ENCODE measurements at places on chromosomes 1 and 21.

DNA sequence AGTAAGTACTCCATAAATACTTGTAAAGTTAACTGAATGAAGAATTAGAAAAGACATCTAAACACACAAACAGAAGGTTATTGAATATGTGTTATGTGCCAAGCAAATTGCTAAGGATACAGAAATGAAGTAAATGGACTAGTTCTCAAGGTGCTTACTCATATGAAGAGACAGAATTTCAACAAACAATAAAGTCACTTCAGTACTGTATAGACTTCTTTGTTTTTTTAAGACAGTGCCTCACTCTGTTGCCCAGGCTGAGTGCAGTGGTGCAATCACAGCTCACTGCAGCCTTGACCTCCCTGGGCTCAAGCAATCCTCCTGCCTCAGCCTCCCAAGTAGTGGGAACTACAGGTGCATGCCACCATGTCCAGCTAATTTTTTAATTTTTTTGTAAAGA is 57.3 kb downstream of the SERBP1 start:
- no peak for DNase-seq

GRCh38 chr1:30471307-30471706 is 252.1 kb downstream of the MATN1 start:
- DNase-seq, result no peak

DNA sequence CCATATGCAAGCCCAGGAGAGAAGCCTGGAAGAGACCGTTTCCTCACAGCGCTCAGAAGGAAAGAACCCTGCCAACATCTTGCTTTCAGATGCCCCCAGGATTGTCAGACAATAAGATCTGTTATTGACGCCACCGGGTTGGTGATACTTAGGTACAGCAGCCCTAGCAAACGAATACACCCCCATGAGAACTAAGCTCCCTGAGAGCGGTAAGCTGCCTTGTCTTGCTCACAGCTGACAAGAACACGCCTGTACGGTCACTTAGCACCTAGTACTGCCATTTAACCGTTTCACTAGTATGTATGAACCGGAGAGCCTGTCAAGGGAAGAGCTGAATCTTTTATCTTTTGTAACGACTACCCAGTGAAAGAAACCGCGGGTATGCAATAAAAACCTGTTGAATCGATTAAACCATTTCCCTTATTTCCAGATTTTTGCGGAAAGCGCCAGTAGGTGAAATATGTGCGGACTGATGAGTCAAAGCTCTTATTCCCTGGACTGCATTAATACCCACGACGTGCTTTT is 619 bp upstream of the ZBTB8B start:
- no peak for DNase-seq

DNA sequence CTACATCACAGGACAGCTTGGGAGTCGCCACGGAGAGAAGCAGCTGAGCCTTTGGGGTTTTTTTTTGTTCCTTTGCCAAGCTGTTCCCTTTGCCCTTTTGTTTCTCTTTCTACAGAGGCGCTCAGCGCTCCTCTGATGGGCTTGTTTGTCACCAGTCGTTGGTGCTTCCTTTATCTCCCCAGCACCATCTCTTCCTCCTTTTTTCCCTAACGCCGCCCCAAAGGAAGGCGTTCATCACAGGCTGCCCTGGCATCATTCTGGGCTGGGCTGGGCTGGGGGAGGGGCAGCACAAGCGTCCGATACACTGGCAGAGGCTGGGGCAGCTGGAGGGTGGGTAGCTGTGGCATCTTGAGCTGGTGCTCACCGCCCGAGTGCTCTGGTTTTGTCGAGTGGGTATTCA is 10.5 kb downstream of the IGSF21 start:
- no peak for DNase-seq

- no peak for DNase-seq
These were observed 356.6 kb downstream of the PLA2G4A start for GRCh38 chr1:187185389-187185788.

DNA sequence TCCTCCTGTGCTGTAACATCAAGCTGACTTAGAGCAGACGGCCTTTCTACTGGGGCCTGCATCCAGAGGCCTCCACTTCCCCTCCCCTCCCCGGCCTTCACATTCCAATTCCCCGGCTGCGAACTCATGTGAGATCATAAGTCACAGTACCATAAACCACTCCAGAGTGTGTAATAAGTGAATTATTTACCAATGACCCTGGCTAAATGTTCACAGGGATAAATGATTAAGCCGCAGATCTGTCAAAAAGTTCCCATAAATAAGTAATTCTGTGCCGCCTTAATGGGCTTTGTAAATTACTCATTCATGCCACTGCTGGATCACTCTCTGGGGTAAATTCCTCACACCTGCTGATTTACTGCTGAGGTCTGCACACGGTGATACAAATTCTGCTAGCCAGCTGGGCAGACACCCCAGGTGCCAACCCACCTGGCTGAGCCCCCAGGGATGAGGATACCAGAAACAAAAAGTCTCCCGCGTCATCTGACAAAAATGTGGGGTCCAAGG is 27.4 kb upstream of the KIRREL1 start:
- DNase-seq, result no peak

DNA sequence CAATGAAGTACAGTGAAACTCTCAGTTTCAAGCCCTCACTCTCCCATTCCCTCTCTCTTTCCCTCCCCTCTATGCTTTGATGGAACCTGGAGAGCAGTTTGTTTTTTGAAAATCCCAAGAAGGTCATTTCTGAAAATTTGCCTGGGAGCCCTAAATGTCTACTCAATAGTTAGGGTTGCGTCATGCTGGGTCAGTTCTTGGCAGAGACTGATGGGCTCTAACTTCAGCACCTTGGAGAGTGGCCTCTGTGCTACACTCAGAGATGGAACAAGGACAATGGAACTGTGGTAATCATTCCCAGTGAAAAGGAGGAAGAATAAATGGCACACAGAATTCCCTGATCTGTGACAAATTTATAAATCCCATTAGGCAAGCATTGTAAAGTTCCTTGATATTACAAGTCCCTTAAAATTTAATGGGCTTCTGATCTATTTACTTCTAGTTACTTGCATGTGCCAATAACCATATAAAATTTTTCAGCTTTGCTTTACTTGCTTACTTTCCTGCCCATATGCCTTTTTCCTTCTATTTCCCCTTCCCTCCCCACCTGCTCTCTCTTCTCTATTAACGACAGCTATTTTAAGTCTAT is 182.9 kb upstream of the KCND3 start:
- DNase-seq, result no peak

GRCh38 chr1:208329300-208329699 is 85.1 kb upstream of the PLXNA2 start:
- DNase-seq, result no peak

DNA sequence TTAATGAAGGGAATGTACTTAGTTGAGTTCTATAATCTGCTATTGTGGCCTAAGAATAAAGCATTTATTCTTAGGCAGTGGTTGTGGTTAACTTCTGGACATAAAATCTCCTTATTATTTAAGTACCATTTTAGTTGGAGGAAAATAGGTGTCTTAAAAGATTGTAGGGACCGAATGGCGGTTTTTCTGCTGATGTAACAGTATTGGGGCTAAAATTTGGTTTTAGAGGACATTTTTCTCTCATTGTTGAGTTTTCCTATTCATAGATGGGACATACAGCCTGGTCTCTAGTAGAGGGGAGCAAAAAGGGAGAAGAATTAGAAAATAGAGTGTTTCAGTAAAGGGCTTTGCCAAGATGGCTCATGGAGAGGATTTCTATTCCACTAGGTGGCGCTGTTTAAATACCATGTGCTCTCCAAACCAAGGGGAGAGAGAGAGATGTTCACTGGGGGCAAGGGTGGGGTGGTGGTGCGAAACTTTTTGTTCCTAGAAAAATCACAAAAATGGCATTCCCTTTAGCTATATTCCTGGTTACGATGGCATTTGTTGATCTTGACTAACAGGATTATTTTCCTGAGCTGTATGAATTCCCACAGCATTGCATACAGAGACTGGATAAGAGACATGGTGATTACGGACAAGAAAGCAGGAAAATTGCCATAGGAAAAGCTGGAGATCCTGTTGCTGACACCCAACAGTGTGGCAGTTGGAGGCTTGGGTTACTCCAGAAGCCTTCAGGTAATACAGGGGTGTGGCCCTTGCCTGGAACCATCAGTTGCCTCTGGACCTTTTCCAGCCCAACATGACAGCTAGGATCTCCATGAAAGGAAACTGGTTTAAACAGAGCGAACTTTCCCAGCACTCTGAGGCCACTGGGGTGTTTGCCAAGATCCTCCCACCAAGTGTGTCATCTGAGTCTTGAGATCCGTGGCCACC is 18.2 kb upstream of the FCGR2A start:
- peak; percentile 35 for DNase-seq

GRCh38 chr1:11013160-11013531 is 692 bp downstream of the TARDBP start:
- no peak for DNase-seq

DNA sequence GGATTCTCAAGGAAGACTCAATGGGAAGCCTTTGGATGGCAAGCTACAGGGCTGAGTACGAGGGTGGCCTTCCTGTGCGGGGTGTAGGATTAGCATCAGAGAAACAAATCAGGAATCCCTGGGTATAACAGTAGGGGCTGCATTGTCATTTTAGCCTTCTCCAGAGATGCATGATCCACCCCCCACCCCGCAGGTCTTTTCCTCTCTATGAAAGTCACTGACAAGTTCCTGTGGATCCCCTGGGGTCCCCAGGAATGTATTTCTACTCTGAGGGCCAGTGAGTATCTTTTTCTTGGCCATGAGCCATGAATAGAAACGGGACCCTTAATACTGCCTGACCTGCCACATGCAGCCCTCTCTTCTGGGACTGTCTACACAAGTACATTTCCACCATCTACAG is 473.0 kb upstream of the VAMP3 start:
- no peak for DNase-seq

- no peak for DNase-seq
These were observed 415.6 kb downstream of the SMYD3 start for GRCh38 chr1:246091477-246091876.

DNA sequence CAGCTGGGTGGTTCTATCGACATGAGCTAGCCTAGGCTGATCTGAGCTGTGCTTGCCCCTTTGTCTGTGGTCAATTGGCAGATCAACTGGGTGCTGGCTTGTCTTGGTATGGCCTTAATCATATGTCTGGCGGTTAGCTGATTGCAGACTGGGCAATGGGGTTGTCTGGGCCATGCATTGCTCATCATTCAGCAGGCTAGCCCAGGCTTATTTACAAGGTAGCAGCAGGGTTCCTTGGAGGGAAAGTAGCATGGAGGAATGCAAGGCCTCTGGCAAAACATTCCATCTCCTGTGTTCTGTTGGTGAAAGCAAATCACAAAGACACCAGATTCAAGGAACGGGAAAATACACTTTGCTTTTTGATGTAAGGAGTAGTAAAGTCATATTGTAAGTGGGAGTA is 84.0 kb upstream of the IVNS1ABP start:
- no peak for DNase-seq

GRCh38 chr1:183277821-183278738 is 92.0 kb downstream of the LAMC2 start:
- DNase-seq, result no peak

- no peak for DNase-seq
These were observed 67.0 kb downstream of the CHD5 start for GRCh38 chr1:6113116-6113515.

DNA sequence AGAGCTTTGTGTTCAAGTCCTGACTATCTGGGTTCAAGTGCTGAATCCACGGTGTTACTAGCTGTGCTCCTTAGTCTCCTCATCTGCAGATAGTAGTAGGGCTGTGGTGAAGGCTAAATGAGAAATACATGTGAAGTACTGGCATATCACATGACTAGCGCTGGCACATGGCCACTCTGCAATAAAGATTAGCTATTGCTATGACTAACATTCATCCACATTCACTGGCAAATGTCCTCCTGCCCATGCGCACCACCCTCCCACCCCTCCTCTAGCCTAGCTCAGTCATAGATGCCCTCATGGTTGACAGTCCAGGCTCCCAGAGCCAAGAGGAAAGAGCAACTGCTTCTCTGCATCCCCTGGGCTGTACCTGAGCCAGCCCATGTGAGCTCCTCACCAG is 8.5 kb upstream of the COL8A2 start:
- DNase-seq, result peak; percentile 81

DNA sequence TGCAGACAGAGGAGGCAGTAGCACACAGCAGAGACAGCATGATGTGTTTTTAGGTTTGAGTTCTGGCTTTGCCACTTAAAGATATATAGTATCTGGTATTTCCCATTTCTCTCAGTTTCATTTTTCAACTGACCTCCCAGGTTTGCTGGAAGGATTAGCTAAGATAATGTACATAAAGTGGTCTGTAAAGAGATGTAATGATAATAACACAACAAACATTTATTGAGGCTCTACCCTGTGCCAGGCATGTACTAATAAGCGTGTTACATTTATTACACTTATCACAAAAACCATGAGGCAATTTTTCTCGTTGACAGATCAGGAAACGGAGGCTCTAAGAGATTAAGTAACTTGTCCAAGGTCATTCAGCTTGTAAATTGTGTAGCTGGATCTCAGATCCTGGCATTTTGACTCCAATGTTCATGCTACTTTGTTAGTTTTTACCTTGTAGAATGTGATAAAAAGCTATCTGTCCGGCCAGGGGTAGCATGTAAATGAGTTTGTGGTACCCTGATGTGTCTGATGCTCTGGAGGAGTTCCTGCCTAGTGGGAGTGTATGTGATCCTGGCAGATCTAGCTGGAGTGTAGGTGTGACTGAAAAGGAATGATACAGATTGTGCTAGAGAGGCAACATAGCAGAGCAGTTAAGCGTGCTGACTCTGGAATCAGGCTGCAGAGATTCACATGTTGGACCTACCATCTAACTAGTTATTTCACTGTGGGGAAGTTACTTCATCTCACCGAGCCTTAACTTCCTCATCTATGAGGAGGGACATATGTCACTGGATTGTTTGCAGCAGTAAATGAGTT is 146.6 kb downstream of the VPS13D start:
- no peak for DNase-seq

DNA sequence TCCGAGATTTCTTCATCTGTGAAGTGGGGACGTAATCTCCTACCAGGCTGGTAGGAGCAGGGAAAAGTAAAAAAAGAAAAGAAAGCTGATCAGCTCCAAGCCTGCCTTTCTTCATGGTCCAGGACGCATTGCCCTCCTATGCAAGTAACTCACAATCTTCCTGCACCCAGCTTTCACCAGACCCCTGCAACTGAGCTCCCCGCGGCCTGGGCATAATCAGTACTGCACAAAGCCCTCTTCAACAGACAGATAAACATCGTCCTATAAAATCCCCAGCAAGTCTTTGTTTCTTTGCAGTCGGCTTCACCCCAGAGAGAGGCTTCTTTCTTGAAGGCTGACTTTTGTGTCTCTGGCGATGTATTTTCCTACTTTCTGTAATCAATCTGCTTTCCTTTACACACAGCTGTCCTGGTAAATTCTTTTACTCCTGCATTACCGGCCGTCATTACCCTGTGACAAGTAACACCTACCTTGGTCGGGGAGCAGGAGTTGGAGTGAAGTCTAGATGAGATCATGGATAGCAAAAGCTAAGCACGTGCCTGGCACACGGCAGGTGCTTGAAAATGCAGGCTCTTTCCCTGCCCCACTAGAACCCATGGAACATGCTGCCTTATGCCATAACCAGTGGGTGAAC is 8.3 kb downstream of the PADI1 start:
- no peak for DNase-seq

DNA sequence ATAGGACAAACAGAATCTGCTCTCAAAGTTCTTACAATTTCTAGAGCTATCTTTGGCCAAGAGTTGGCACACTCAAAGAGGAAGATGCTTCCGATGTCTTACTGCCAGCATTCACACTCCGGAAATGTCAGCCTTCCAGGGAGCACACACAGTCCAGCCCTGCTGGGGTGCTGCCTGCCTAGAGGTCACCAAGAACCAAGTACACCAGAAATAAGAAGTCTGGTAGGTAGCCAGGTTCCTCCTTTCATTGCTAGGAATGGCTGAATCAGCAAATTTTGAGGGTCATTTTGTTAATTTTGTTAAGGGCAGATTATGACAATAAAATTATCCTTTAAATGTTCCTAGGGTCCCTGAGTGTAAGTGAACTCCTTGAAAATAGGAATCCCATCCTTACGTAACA is 77.5 kb downstream of the PLPP3 start:
- DNase-seq, result no peak

All from NCI-H446 treated with DMSO at 0.1 percent for 48 hours (cell line).